ENCODE measurements at places on chromosomes 7 and 10.
A peak's percentile ranks its signal among the peaks of the same experiment; 100 is the strongest.

DNA sequence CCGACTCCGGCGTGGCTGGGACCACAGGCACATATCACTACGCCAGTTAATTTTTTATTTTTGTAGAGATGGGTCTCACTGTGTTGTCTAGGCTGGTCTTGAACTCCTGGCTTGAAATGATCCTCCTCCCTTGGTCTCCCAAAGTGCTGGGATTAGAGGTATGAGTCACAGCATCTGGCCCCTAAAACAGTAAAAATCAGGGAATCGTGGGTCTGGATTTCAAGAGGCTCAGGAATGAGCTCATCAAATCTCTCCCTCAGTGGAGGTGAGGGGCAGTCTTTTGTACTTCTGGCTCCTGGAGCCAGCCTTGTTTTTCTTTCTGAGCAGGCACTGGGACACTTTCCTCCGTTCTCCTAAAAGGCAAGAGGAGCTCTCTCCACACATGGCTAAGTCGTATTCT lies 32.1 kb upstream of the RHEB start:
- no peak for DNase-seq

DNA sequence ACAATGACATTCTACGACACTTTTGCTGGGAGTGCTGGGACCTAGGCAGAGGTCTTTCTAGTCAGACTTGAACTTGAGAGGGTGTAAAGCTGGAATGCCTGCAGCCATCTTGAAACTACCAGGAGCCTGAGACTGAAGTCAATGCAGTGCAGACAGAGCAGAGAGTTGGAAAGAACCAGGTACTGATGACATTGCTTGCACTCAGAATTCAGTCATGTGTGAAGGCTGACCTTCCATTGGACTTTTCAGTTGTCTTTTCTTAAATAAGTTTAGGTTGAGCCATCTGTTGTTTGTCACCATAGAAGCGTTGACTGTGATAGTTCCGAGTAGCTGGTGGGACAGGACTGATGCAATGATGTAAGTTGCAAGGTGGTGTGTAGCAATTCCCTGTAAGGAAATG lies 3.1 kb upstream of the PLPP4 start:
- no peak for DNase-seq

DNA sequence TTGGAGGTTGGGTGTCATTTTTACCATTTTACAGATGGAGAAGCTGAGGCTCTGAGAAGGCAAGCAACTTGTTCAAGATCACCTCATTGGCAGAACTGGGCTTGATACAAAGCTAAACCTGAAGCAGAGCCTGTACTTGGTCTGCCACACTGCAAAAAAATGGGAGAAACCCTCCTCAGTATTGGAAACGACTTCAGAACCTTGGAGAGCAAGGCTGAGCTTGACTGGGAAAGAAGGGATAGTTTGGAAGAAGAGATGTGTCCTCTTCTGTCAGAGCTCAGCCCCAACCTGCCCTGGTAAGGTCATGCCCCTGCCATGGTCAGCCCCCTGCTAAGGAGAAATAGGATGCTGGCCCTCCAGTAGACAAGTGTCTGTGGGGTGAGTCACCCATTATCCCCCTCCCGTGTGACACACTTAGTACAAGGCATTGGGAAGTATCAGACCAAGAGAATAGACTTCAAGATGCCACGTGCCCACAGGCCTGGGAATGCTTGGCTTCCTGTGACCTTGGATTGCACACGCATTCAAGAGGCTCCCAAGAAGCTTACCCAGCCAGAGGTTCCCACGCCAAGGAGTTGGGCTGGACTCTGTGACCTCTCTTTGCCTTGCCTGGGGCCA lies 56.2 kb upstream of the SMNDC1 start:
- no peak for DNase-seq

DNA sequence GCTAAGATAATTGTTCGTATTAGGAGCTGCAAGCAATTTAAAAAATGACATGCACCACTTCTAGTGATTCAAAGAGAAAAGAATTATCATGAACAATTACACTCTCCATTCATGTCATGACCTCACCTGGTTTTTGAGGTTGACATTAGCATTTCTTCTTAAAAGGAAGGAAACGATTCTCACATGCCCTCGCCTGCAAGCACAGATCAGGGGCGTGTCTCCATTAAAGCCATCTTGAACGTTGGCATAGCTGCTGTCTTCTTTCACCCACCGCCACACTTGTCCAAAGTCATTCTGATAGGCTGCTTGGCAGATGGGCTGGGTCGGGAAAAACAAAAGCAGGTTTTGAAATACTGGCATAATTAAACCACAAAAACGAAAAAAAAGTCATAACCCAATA lies 19.9 kb downstream of the ANKRD22 start:
- DNase-seq = no peak

- peak; percentile 63 for DNase-seq
These were observed 589 bp downstream of the LDB1 start for GRCh38 chr10:102119417-102120141.

DNA sequence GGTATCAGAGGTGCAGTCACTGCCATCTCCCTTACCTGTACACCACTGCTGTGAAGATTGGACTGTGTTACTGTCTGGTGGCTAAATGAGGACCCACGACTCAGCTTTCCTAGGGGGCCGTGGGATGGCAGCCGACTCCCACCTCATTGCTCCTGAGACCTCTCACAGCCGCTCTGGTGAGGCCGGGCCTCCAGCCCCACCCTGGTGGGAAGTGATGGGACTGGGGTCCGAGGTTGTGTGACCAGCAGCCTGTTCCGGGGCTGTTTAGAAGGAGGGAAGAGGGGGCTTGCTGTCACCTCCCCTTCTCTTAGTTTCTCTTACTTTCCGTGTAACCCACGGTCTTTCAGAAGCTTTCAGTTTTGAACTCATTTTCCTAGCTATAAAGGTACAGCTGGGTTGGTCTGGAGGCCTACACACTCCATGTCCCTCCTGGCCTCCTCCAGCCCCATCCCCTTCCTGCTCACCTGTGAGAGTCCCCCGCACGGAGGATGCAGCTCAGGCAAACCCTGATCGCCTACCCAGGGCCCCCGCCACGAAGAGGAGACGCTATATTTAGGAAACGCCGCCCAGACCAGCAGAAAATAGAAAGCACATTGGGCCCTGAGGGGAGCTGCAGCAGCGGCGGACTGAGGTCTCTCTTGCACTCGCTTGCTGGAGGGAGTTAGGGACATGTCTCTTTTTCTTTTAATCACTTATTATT lies 4.6 kb downstream of the EMX2 start:
- DNase-seq = no peak

DNA sequence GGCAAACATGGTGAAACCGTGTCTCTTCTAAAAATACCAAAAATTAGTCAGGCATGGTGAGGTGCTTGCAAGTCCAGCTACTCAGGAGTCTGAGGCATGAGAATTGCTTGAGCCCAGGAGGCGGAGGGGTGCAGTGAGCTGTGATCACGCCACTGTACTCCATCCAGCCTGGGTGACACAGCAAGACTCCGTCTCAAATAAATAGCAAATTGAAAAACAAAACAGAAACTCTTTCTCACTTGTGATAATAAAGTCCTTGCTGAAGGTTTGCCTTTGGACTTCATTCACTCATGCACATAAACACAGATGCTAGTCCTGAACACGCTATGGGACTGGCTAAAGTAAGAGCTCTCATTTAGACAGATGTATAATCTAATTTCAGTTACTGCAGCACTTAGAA lies 37.6 kb downstream of the ANK3 start:
- no peak for DNase-seq

- DNase-seq = no peak
These were observed 126.7 kb downstream of the NRCAM start for GRCh38 chr7:108329514-108329913.

DNA sequence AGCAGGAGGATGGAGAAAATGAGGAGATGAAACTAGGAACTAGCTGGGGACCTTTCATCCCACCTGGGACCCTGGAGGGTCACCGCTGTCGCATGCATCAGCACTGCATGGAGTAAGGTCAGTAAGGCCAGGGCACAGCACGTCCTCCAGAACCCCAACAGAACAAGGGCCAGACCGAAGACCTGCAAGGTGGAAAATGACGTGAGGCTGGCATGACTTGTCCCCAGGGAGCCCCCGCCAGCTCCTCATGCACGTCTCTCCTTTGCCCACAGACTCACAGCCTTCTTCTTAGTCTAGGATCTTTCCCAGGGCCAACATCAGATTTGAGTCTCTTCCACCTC lies 4.7 kb downstream of the ZNF488 start:
- no peak for DNase-seq
